ENCODE measurements at places on chromosomes 11 and 22.
A peak's percentile ranks its signal among the peaks of the same experiment; 100 is the strongest.

DNA sequence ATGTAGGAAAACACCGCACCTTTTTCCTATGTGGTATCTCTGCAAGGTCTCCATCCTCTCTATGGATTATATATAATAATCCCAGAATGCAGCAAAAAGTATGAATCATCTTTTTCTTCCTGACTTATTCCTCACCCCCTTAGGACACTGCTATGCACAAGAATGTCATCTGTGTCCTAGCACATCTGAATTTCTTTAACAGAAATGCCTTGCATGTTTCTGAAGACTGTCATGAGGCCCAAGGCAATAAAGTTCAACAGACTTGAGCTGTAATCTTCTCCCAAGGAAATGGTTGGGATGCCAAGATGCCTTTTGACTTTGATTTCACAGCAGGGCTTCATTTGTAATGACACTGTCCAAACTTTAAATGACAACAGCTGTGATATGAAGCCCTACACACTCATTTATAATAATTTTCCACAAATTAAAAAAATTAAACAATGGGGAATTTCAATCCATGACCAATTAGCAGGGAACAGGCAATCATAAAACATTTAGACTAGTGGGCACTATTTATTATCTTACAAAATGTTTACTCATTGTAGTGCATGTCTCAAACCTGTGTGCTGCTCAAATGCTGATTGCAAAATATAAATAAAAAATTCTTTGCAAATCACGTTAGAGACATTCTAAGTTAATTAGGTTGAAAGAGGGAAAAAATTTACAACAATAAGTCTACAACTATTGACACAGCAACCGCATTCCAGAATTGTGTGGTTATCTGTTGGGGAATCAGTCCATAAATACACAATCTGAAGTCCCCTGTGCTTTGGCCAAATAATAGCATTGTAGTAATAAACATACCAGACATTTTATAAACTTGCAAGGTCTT lies 242.3 kb downstream of the SWAP70 start:
- peak; percentile 63 for DNase-seq

GRCh38 chr11:38219636-38220035 lies 1621.6 kb upstream of the RAG2 start:
- no peak for DNase-seq

DNA sequence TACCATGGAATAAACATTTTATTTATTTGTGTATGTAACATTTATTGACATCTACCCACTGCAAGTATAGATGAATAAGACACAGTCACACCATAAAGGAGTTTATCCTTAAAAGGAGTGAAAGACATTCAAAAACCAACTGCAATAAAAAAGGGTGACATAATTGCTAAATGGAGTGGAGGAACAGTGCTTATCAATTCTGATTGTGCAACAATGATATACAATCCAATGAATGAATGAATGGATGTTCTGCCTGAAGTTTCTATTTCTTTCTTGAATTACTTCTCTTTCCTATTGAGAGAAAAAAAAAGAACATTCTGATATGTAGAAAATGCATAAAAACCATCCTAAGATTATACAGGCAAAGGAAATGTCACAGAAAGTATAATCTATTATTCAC lies 10.0 kb downstream of the MMP7 start:
- DNase-seq = no peak

DNA sequence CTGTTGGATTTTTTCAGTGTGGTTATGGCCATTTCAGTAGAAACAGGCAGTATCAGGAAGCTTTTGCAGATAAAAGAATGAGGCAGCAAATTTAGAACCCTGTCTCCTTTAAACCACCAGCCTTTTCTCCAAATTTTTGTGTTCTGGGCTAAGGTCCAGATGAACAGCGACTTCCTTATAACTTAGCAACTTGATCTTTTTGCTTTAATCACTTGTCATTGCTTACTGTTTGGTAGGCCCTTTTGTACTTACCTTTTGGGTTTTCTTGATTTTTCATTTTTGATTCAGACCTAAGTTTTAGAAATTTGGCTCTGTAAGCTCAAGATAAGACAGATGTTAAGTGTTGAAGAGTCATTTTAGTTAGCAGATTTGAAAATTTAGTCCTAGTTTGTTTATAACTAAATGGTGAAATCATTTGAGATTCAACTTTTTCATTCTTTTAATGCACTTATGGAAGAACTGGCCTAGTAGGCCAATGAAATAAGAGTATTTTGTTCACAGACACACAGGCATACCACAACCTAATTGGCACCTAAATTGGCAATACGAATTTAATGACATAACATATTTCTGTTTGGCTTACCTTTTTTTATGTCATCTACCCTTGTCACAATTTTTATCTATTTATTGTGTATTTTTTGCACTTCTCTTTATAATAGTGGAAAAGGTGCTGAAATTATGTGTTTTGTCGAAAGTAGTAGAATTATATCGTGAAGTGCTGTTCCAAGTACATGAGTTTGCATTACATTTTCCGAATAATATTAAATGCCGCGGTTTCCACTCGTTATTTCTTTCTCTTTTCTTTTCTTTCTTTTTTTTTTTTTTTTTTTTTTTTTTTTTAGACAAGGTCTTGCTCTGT lies 2.1 kb downstream of the RTN3 start:
- no peak for DNase-seq

DNA sequence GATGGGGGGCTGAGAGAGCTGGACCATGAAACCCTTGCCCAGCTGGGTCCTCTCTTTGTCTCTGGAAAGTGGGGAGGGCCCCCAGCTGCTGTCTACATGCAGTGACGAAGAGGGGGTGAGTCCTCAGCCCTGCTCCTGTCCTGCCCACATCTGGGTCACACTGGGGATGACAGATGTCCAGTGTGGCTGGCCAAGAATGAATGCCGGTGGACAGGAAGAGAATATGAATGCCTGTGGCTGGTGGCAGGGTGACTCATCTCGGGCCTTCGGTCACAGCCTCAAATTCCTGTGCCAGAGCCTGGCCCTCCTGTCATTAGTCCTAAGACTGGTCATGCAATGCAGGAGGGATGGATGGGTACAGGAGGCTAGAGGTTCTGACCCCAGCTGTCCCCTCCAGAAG lies 2.2 kb upstream of the PNPLA3 start:
- DNase-seq = peak; percentile 60

DNA sequence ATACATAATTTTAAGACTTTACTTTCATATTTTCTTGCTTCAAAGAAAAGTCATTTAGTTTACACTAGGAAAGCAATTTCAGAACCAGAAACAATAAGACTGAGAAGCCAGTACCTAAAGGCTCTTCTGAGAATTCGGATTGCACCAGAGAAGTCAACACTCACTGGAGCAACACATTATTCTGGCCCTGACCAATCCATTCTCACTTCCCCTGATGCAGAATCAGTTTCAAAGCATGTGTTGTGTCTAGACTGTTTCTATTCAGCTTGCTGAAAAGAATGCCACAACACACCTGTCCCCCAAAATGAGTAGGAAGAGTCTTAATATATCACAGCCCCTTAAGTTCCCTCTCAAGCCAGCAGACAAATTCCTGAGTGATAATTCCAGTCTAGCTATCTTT lies 1074.3 kb upstream of the TENM4 start:
- DNase-seq = no peak

DNA sequence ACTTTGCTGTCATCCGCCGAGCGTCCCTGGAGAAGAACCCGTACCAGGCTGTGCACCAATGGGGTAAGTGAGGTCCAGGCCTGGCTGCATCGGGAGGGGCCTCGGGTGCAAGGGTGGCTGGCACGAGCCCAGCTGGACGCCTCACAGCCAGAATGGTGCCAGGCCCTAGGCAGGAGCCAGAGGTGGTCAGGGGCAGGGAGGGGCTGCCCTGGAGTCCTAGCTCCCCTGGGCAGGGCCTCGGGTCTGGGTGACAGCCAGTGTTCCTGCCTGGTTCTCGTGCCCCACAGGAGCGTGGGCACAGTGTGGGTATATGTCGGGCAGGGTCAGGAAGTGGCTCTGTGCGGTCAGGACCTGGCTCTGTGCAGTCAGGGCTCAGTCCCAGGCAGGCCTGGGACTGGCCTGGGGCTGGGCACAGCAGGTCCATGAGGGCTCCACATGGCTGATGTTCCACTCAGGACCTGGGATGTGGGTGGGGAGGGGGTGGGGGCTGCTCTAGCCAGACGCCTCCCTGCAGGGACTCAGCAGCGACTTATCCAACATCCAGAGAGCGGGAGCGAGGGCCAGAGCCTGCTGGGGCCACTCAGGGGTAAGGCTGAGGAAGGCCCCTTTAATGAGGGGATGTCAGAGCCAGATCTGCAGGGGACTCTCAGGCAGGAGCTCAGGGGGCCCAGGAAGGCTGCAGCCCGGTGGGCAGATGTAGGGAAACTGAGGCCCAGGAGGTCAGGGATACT lies 1.2 kb downstream of the TSPAN32 start:
- no peak for DNase-seq

DNA sequence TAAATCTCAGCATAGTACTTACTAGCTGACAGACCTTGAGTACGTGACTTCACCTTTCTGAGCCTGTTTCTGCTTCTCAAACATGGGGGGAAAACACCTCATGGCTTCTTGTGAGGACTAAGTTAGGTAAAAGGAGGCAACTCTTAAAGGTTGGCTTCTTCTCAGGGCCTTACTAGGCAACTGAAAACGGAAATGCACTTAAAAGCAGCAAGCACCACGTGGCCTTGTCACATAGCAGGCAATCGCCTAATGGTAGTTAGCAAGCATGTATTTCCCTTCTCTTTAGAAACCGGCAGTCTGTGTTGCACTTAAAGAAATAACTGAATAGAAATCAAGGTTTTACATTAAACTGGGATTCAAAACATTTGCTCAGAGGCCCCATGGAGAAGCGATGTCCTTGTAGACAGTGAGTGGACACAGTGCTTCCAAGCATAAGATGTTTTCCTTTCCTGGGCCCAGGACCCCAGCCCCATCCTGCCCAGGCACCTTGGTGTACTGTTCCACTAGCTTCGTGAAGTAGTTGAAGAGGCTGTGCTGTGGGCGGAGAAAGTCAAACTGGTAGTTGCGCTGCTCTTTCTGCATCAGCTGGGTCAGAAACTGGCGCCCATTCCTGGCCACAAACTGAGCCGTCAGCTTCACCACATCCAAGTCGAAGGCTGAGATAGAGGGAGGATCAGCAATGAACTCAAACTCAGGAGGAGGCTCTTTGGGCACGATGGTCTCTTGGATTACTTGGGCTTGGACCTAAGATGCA lies 12.1 kb downstream of the SF3A1 start:
- no peak for DNase-seq

DNA sequence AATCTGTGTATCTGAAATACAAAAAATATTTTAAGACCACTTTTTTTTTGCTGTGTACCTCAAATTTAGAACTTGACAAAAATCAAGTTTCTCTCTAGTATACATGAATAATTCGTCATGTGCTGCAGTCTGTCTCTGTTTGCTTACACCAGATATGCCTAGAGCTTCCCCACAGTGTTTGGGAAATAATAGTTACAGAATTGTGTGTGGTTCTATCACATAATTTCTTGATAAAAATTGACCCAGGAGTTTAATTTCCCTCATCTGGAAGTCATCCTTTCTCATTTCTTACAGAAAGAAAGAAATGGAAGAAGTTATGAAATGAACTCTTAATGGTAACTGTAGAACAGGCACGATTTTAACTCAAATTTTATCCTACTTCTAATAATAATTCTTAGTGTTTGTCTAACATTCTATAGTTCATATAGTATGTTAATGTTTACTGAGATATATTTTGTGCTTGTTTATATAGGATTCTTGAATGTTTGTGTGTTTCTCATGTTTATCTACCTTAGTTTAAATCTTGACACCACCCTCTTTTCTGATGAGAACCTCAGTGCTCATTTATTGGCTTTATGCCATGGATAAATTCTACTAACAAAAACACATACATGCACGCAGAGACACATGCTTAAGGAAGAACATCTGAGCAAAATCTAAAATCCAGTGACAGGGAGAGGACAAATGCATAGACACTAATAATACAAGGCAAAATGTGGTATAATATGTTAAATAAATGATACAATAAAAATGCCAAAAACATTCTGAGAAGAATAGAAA lies 61.4 kb upstream of the CTSC start:
- no peak for DNase-seq

- DNase-seq = no peak
These were observed 42.0 kb upstream of the TTC36 start for GRCh38 chr11:118485273-118485672.

- DNase-seq = peak; percentile 94
These were observed 24.8 kb upstream of the ADORA2A start for GRCh38 chr22:24402460-24403192.

GRCh38 chr11:77959434-77959833 lies 35.0 kb downstream of the INTS4 start:
- no peak for DNase-seq

GRCh38 chr11:70029115-70029860 lies 48.8 kb upstream of the ANO1 start:
- no peak for DNase-seq

DNA sequence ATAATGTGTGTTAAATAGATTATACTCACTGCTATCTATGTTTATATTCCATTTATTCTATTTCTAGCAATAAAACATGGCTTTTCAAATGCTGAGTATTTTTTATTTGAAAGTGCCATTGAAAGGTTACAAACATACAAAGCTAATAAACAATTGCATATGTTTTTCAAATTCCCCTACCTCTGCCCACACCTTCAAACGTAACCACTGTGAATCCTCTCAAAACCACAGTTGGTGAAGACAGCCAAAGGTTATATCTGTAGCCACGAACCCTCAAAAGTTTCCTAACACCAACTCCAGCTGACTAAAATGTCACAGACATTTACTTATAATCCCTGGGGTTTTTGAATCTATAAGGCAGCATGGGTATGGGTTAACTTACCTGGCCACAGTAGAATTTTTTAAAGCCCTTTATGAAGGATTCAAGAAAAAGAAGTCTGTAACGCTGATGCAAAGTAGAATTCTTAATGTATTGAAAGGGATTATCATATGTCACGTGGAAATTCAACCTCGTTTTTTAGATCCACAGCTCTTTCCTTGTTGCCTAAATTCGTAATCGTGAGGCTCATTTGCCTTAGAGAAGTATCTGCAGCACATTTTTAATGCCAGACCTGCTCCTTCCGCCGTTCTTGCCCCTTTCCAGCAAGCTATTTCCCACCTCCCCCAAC lies 122.5 kb upstream of the ZC3H12C start:
- no peak for DNase-seq

- DNase-seq = no peak
These were observed 62.1 kb downstream of the DDI1 start for GRCh38 chr11:104098555-104098954.

DNA sequence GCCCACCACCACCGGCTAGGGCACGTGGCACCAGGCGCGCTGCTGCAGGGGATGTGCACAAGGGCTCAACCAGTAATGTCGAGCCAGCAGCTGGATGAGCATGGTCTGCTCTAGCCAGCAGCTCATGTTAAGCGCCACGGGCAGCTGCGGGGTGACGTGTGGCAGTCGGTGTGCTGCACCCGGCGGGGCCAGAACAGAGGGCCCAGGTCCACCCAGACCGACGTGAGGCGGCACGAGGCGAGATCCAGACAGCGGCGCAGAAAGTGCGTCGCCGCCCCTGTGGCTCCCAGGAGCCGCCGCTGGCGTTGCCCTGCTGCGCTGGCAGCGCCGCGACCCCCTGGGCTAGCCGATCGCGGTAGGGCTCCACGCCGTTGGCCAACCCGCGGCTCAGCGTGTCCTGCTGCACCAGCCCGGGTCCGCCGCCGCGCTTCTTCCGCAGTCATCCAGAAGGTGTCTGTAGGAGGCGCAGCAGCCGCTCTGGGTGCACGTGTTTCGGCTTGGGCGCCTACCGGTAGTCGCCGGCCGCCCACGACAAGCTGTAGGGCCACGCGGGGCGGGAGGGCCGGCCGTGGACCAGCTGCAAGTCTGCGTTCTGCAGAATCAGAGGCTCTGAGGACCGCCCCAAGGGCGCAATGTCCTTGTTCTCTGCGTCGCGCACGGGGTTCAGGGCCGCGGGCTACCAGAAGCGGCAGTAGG lies 4.6 kb upstream of the GALR3 start:
- no peak for DNase-seq

All from kidney epithelial cell (primary cell).